ENCODE measurements at places on chromosomes 13 and 19. TPM values are rescaled to one million over a fixed set of nuclear protein-coding genes. Genes with fewer than 3 reads are reported as not detected.

The CARM1 gene
- polyA plus RNA-seq: 12.0 TPM

The ZNF576 gene
- polyA plus RNA-seq: 29.5 TPM

The EID2B gene
- polyA plus RNA-seq: 4.8 TPM

The SCEL gene
- 0.34 TPM for polyA plus RNA-seq

The FREM2 gene
- 0.03 TPM for polyA plus RNA-seq

The TNFRSF19 gene
- polyA plus RNA-seq: 41.3 TPM

The FCGBP gene
- polyA plus RNA-seq: not detected

The ATP8B3 gene
- polyA plus RNA-seq: 0.63 TPM

The TTYH1 gene
- 0.26 TPM for polyA plus RNA-seq

The TMEM161A gene
- 24.6 TPM for polyA plus RNA-seq

The CEACAM20 gene
- not detected for polyA plus RNA-seq

The C19orf85 gene
- polyA plus RNA-seq: not detected

The KLK6 gene
- not detected for polyA plus RNA-seq

The CEACAM21 gene
- 9.8 TPM for polyA plus RNA-seq

The S1PR2 gene
- polyA plus RNA-seq: 18.6 TPM

The ZNF580 gene
- polyA plus RNA-seq: 19.6 TPM

The FFAR2 gene
- 1.1 TPM for polyA plus RNA-seq

The GRIK5 gene
- polyA plus RNA-seq: 0.08 TPM

The SIPA1L3 gene
- polyA plus RNA-seq: 23.3 TPM

The CYP2B6 gene
- polyA plus RNA-seq: not detected

All from GM12878 (cell line).